HuH-7 (cell line): ENCODE measurements at places on chromosomes 2 and 18.

DNA sequence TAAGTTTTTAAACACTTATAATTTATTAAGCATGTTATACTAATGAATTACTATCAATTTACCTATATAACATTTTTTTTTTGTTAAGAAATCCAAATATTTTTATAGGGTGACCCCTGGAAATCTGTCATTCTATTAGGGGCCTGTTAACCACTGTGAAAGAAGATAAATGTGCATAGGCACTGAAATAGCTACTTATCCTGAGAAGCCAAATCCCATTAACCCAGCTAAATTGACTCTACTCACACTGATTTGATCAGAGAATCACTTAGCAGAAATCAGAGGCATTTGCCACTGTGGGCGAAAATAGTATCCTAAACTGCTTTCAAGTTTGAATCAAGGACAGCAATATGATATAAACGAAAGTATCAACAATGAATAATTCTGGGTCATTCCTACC is 90.0 kb upstream of the GULP1 start:
- no peak for DNase-seq

GRCh38 chr18:57052759-57053158 is 94.1 kb upstream of the BOD1L2 start:
- no peak for DNase-seq

GRCh38 chr2:8574196-8575037 is 107.4 kb upstream of the ID2 start:
- peak; percentile 53 for DNase-seq

- DNase-seq: no peak
Measured at GRCh38 chr2:68403199-68403644, 38.1 kb downstream of the PLEK start.

GRCh38 chr2:75200140-75201096 is 1.1 kb upstream of the TACR1 start:
- DNase-seq: no peak

GRCh38 chr2:212667751-212668316 is 129.2 kb upstream of the ERBB4 start:
- DNase-seq: no peak

- DNase-seq: no peak
Measured at GRCh38 chr2:52264488-52264887, 1232.6 kb upstream of the NRXN1 start.

DNA sequence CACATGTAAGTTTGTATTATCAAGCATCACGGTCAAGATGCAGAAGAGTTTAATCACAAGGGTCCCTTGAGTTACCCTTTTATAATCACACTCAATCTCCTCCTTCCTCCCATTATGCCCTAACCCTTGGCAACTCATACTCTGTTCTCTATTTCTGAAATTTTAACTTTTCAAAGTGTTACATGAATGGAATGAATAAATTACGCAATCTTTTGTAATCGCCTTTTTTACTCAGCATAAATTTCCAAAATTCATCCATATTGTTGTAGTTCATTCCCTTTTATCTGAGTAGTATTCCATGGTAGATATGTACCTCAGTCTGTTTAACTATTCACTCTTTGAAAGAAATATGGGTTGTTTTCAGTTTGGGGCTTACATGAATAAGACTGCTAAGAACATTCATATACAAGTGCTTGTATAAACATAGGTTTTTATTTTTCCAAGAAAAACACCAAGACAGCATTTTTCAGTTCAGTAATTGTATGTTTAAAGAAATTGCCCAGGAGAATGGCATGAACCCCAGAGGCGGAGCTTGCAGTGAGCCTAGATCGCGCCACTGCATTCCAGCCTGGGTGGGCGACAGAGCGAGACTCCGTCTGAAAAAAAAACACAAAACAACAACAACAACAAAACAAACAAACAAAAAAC is 430.9 kb upstream of the KCNH7 start:
- DNase-seq: no peak

DNA sequence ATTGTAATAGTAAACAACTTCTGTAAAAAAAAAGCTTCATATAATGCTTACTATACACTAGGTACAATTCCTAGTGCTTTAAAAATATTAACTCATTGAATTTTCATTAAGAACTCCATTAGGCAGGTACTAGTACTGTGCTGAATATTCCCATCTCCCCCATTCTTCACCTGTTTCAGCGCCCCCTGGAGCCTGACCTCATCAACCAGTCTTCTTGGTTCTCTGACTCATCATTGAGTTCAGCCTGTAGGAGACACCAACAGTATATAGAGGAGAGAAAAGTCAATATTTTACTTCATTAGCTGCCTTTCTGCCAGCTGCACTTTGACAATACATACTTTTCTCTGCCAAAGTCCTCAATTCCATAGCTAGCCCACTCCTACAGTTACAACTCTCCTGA is 1009.9 kb upstream of the KLHL29 start:
- no peak for DNase-seq

- DNase-seq: peak; percentile 45
Measured at GRCh38 chr2:170744248-170745002, 25.8 kb upstream of the ERICH2 start.

DNA sequence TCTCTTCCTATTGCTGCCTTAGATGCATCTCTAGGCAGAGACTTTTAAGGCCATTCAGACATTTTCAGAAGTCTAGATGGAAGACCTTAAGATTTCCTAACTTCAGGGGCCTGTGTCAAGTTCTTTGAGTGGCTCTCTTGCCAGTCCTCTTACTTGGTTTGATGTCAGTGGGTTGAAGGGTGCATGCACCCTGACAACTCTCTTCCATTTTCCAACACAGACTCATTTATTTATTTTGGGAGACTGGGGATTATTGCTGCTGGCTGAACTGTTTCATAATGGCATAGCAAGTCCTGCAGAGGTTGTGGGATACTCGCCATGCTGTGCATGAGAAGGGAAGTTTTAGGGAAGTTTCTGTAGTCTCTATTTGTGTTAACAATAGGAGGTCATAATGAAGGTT is 39.0 kb upstream of the ACADL start:
- DNase-seq: no peak

DNA sequence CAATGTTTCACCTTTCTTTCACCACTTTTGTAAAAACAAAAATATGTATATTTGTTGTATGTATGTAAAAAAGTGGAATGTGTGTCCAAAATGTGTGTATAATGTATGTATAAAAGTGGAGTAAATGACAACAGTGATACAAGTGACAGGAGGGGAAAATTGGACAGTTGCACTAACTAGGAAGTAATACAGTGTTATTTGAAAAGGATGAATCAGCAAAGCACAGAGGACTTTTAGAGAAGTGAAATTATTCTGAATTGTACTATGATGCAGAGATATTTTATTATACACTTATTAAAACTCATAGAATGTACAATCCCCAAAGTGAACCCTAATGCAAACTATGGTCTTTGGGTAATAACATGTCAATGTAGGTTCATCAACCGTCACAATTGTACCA is 331.3 kb upstream of the CNTNAP5 start:
- DNase-seq: no peak

DNA sequence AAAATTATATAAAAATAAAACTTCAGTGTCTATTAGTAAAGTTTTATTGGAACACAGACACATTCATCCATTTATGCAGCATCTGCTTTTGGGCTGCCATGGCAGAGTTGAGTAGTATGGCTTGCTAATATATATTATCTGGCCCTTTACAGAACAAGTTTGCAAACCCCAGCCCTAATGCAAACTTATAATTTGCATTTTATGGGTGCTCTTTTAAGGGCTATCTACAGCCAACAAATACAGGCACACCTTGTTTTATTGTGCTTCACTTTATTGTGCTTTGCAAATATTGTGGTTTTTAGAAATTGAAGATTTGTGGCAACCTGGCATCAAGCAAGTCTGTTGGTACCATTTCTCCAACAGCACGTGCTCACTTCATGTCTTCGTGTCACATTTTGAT is 35.2 kb upstream of the DLX2 start:
- DNase-seq: no peak

DNA sequence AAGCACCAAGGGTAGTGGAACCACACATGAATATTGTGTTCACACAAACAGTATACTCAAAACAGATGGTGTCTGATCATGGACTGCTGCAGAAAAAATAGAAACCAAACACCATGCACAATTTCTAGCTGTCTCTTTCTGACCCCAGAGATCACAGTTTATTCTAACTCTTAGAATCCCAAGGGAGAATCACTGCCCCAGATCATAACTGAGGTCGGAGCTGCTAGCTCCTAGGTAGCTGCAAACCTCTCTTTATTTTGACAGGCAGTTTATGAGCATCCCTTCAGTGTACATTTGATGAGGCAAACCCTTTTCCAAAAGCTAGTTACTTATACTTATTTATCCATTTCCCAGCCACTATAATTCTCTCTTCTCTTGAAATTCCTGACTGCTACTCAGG is 439.1 kb upstream of the HNMT start:
- no peak for DNase-seq

DNA sequence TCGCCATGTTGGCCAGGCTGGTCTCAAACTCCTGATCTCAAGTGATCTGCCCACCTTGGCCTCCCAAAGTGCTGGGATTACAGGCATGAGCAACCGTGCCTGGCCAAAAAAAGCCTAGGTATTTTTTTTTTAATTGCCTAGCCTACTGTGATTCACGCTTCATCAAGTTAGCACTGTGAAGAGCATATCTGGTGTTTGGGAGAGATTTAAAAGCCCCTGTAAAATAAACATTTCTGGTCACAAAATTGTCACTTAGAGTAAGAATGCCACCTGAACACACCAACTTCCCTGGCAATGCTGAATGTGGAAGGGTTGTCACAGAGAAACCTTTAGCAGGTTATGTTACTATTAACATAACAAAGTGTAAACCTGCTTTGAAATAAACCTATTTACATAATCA is 39.7 kb upstream of the CHAC2 start:
- no peak for DNase-seq

DNA sequence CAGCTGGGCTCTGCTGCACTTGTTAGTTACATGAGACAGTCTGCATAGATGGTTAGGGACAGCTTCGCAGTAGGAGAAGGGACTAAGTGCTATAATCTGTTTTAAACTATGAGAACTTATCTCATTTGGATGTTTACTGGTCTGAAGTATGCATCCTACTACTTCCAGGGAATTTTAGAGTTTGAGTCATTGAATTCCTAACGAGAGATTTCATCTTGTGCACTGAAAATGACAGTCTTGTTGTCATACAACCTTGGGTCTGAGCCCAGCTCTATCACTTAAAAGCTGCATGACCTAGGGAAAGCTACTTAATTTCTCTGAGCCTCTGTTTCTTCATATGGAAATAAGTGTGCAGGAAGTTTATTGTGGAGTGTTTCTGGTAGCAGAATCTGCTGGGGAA is 78.4 kb downstream of the TRIM43 start:
- DNase-seq: no peak

GRCh38 chr2:10876963-10877362 is 34.8 kb upstream of the KCNF1 start:
- DNase-seq: no peak

- DNase-seq: no peak
Measured at GRCh38 chr2:135546436-135546835, 15.2 kb downstream of the R3HDM1 start.

- DNase-seq: no peak
Measured at GRCh38 chr2:174977364-174977763, 27.8 kb downstream of the CHN1 start.

- DNase-seq: no peak
Measured at GRCh38 chr2:202373490-202373889, 2.6 kb upstream of the BMPR2 start.

GRCh38 chr2:241115361-241115760 is 13.3 kb upstream of the MTERF4 start:
- DNase-seq: no peak

DNA sequence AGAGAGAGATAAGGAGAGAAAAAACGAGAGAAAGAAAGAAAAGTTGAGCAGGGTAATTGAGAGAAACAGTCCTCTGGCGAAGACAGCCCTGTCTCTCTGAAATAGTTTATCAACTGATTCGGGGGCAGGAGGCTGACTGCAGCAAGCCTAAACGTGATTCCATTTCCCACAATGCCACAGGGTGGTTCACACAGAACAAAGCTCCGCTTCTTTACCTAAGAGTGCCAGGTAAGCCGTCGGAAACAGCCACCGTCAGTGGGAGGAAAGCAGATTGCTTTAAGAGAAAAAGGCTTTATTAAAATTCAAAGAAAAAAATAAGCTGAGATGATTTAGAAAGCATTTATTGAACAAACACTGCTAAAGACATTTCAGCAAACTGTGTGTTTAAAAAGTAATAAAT is 271.4 kb upstream of the POU3F3 start:
- no peak for DNase-seq

DNA sequence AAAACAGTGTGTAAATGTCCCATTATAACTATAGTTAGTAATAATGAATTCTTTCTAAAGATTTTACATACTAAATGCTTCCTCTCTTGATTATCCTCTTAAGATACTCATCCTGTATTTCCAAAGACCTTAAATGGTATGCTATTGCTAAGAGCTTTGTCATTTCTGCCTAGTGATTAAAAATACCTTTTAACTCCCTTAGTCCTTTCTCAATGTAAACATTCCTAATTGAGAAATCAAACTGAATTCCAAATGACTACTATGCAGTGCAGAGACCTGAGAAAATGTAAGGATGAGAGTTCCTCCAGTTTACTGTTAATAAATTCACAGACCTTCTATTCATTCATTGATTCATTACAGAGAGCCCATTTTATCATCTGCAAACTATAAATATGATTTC is 86.9 kb downstream of the SOS1 start:
- DNase-seq: no peak

GRCh38 chr2:55133467-55134315 is 83.4 kb upstream of the RTN4 start:
- peak; percentile 60 for DNase-seq

DNA sequence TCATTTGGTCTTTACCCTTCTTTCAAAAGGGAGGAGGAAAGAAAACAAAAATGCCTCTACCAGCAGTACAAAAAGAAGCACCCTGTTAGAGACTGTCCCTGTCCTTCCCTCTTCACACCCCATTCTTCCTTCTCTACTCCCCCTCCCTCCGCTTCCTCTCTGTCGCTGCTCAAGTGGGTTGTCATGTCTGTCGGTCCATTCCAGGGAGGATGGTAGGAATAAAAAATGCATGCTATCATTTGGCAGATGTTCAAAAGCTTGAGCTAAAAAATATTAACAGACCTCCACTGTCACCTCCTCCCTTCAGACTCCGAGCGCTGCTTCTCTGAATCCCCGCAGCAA is 482.0 kb downstream of the BCL11A start:
- no peak for DNase-seq

GRCh38 chr2:109429567-109430328 is 184.0 kb downstream of the SEPTIN10 start:
- no peak for DNase-seq

- no peak for DNase-seq
Measured at GRCh38 chr2:193539188-193539587, 1344.5 kb upstream of the TMEFF2 start.

DNA sequence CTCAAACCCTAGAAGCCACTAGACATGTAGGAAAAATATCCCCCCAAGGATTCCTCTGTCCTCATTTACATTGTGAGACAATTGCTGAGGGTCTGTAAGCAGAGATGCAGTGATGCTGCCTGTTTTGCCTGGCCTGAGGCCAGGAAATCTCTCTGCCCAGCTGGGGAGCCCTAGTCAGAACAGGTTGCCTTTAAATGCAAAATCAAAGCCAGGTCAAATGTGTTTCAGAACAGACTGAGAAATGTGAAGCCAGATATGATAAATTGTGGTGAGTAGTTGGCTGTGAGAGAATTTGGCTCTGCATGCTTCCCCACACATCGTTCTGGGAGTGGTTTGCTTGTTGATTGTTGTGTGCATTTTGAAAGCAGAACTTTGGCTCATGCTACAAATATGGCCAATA is 38.4 kb upstream of the NXPH2 start:
- DNase-seq: no peak
